Ovary (tissue), 10 donors: ENCODE measurements at places on chromosomes 4 and X. TPM values are rescaled to one million over a fixed set of nuclear protein-coding genes. Genes with fewer than 3 reads are reported as not detected.

The PKD2 gene
- 35.7 TPM for polyA plus RNA-seq

The POU3F4 gene
- not detected for polyA plus RNA-seq

The ARX gene
- polyA plus RNA-seq, result 78.0 TPM

The BTC gene
- polyA plus RNA-seq, result 30.0 TPM

The FRMPD4 gene
- polyA plus RNA-seq, result 0.20 TPM

The SYP gene
- 3.1 TPM for polyA plus RNA-seq

The ERVMER34-1 gene
- 1.0 TPM for polyA plus RNA-seq

The FHDC1 gene
- 0.91 TPM for polyA plus RNA-seq

The PLS3 gene
- polyA plus RNA-seq, result 111 TPM

The BTK gene
- polyA plus RNA-seq, result 7.5 TPM

The FHIP1A gene
- 2.5 TPM for polyA plus RNA-seq

The HERC3 gene
- polyA plus RNA-seq, result 10.3 TPM
